Stimulated activated CD4-positive, alpha-beta T cell treated with anti-CD3 and anti-CD28 coated beads, Interleukin-4, amount 100 ng/mL, for 4 hours (primary cell): ENCODE measurements at places on chromosomes 13 and 19.

DNA sequence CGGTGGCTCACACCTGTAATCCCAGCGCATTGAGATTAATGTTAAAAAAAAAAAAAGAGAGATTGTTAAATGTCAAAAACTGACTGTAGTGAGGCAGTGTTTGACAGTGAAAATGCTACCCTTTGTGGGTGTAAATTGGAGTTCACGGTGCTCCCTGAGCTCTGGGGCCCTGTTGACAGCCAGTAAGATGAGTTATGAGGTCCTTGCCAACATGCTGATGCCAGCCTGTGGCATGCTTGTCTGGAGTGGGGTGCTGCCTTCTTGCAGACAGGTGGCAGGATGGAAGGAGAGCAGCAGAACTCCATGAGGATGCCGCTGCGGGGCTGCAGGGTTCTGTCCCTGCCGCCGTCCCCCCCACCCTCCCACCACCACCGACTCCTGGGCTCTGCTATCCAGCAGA is 25.9 kb downstream of the PRAM1 start:
- DNase-seq: no peak

GRCh38 chr13:109403012-109403421 is 383.4 kb downstream of the IRS2 start:
- no peak for DNase-seq

GRCh38 chr19:44255705-44256411 is 3.8 kb upstream of the ZNF233 start:
- DNase-seq: no peak

DNA sequence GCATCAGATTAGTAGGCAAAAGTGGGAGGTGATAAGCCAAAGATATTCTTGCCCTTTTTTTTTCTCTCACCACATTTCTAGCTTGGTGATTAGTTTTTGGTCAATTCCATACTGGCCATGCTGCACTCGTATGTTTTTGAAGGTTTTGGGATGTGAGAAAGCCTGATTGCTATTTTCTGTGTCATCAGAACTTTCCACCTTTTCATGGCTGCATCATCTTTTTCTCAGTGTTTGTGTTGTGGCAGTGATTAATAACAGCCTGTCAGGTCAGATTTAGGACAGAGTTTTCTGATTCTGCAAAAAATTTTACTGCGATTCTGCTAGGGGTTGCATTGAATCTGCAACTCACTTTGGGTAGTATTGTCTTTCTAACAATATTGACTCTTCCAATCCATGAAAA is 32.9 kb downstream of the PSG1 start:
- DNase-seq: no peak

DNA sequence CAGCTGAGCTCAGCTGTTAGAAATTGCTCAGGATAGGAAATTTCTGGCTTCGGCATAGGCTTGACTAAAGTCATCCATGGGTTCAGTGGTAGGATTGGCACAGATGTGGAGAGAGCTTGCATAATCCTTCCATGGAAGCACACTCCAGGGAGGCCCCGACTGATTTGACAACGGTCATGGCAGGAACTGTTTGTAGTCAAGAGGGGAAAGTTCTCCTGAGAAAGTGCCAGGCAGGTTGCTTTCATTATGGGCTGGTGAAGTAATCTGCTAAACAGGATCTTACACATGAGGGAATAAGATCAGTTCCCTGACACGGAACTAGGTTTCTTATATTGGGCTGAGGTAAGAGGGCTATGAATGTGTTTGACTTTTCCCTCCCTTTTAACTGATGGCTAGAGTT is 120.1 kb downstream of the RGCC start:
- DNase-seq: no peak

DNA sequence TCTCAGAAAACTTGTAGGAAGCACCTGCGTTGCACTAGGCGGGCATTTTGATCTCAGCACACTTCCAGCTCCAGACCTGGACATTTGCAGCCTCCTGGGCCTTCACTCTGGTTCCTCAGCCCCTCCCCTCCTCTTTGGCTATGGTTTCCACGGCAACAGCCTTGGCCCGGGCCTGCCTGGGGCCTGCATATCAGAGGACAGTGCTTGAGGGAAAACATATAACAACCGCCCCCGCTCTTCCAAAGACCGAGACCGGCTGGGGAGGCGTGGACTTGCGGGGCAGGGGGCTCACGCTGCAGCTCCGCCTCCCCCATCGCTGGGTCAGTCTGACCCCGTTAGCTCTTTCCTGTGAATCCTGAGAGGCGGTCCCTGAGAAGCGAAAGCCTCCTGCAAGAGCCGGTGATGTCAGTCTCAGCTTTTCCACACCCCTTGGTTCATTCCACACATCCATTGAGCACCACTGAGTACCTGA is 125.7 kb upstream of the PEG3 start:
- no peak for DNase-seq
